ENCODE measurements at places on chromosomes 11 and 22.

- no peak for DNase-seq
Observed at GRCh38 chr22:43333978-43334377, 9.2 kb downstream of the SCUBE1 start.

DNA sequence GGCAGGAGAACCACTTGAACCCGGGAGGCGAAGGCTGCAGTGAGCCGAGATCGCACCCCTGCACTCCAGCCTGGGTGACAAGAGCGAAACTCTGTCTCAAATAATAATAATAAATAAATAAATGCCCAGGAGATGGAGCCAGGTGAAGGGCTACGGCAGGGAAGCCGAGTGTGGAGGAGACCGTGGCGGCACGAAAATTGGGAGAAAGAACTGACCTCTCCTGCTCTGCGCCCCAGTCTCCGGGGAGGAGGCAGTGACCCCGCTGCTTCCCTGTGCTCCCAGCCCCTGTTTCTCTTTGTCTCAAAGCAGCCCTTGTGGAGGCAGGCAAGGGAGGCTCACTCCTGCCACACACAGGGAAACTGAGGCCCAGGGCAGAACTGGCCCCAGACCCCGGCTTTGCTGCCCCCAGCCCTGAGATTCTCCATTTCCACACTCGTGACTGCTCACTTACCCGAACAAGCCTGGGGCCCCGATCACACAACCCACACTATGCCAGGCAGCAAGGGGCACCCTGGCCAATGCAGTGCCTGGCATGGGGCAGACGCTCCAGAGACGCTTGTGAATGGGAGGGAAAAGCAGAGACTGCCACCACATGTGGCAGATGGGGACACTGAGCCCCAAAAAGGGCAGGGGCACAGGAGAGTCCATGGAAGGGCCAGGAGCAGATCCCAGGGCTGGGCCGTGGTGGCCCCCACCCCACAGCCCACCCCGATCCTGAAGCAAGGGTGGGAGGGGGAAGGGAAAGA lies 80.4 kb upstream of the PRR5 start:
- no peak for DNase-seq

DNA sequence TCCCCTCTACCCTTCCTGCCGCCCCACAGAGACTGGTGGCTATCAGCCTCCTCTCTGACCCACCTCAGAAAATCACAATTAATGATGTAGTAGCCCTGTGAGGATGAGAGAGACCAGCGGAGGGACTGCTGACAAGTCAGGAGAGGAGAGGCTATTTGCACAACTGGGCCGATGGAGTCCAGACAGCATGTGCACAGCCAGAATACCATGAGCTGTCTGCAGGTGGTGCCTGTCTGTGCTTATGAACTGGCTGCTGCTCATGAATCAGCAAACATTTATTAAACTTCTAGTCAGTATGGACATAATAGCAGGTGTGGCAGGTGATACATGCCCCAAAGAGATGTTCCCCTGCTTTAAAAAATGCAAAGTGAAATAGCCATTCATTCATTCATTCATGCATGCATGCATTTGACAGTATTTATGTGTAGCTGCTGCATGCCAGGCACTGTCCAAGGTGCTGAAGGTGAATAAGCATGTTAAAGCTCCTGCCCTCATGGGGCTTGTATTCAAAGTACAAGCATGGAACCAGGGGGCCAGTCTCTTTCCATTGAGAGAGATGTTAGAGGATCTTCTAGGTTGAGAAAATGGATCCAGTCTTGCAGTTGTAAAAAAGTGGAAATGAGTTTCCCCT lies 141.3 kb downstream of the GRIK4 start:
- DNase-seq: no peak

DNA sequence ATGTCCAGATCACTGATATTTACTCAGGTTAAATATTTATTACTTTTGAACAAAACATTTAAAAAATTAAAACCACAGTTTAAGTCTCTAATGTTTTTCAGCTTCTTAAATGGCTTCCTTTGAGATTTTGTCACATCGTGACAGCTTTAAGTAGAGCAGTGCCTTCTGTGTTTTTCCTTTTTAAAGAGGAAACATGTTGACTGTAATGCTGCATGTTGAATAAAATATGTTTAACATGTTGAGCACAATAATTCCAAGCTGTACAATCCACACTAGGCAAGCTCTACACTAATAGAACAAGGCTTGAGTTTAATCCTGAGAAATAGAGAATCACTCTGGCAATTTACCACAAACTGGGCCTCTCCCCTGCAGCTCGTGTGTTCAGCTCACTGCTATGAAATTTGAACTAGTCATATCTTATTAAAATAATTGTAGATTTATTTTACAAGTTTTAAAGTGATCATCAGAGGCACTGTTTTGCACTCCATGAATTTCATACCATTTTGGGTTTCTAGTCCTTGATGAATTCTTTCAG lies 368.3 kb downstream of the SOX6 start:
- no peak for DNase-seq

GRCh38 chr11:93686226-93686625 lies 24.7 kb downstream of the CEP295 start:
- DNase-seq: no peak

DNA sequence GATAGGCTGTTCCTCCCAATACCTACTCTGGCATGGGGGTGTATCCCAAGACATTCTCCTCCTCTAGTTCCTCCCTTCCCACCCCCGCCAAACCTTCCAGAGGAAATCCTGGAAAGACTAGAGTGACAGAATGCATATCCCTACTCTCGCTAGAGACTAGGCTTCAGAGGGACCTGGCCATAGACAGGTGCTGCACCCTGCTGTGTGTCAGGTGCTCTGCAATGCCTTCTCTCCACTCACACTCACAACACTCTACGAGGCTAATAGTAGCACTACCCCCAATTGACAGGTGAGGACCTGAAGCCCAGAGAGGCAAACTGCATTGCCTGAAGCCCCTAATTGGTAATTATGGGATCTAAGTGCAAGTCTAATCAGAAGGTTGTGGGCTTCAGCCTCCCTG lies 46.2 kb upstream of the LMO1 start:
- no peak for DNase-seq

DNA sequence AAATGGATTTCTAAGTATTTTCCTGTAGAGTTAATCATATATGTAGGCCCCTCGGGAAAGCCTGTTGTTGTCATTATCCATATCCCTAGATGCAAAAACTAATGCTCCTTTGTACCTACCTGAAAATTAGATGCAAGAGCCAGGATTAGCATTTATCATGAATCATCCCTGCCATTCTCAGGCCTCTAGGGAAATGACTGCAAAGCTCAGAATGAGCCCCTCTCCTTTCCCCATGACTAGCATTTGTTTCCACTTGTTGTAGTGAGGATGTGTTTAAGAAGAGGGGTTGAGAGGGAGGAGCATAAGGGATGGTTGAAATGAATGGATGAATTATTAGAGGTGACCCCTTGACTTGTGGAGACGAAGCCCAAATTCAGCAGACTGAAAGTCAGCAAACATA lies 537.9 kb downstream of the NTM start:
- no peak for DNase-seq
